Transverse colon (tissue), 4 donors: ENCODE measurements at places on chromosomes 6 and 20. TPM values are rescaled to one million over a fixed set of nuclear protein-coding genes. Genes with fewer than 3 reads are reported as not detected.

The ZMYND8 gene
- 79.4 TPM for total RNA-seq

The HLA-DPA1 gene
- 19.7 TPM for total RNA-seq

The HLA-E gene
- 610 TPM for total RNA-seq

The ZBP1 gene
- total RNA-seq, result 4.4 TPM

The ULBP2 gene
- total RNA-seq, result not detected

The TMEM170B gene
- 8.0 TPM for total RNA-seq

The MYL9 gene
- total RNA-seq, result 974 TPM

The GSTA1 gene
- 1.4 TPM for total RNA-seq

The COL19A1 gene
- total RNA-seq, result not detected
